ENCODE measurements at places on chromosomes 3 and 15. TPM values are rescaled to one million over a fixed set of nuclear protein-coding genes. Genes with fewer than 3 reads are reported as not detected.

GRCh38 chr3:153442799-153443487, 280.9 kb downstream of the RAP2B start:
- no peak for DNase-seq

GRCh38 chr15:98000249-98001203, 40.0 kb downstream of the ARRDC4 start:
- DNase-seq: no peak

DNA sequence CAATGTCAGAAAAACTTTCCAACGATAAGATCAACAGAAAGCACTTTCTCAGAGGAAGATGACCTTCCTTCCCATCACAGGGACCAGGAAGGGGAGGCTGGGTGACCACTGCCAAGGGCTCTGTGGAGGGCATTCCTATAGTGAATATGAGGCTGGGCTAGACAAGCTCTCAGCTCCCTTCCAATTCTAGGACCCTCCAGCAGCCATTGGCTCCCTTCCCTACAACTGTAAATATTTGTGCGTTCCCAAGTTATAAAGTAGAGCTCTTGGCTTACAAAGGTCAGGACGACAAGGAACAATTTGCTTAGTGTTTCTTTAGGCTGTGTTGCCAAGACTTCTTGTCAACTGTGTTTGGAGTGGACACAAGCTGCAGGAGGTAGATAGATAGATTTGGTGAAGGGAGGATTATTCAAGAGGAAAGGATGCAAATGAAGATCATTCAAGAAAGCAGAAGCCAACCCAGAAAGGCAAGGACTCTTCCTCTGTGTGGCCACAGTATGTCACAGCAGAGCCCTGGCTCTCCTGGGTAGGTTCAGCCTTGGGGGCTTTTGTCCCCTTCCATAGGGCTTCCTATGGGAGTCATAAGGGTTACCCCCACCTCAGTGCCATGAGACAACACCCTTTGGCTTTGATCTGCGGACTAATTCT, 223.6 kb upstream of the TLE3 start:
- no peak for DNase-seq

GRCh38 chr3:177928172-177928873, 607.9 kb upstream of the KCNMB2 start:
- DNase-seq: no peak

- no peak for DNase-seq
Measured at GRCh38 chr3:47324278-47324865, 41.6 kb downstream of the KLHL18 start.

DNA sequence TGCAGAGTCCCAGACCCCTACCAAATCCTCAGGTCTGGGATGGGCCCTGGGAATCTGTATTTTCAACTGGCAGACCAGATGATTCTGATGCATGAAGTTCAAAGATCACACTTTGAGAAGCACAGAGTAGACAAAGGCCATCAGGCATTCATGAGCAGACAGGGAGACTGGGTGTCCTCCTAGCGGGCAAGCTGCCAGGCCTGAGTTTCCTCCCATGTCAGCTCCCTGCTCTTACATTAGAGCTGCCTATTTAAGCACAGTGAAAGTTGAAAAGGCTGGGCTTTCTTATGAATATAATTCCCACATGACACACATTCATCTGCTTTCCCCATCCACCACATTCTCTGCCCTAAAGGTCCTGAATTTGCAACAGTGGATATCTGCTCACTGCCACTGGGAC, 14.0 kb downstream of the CAPN3 start:
- DNase-seq: no peak

DNA sequence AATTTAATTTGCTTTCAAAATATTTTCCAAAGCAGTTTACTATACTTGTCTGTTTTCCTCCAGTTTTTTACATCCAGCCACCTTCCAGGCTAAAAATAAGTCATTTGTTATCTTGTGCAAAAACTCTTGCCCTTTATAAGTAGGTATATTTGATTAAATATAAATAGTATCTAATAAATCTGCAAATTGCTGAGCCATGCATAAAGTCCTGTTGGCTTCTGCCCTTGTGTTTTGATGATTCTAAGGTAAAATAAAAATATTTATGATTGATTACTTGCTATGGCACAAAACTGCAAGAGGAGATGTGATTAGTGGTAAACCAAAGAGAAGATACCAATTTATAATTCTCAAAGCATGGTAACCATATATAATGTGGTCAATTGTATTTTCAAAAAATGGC, 1026.7 kb downstream of the EPHA3 start:
- DNase-seq: no peak

GRCh38 chr3:152970851-152971250, 135.9 kb downstream of the P2RY1 start:
- DNase-seq: no peak

GRCh38 chr3:17544632-17545031, 197.8 kb downstream of the TBC1D5 start:
- no peak for DNase-seq

GRCh38 chr3:79367066-79367465, 400.7 kb downstream of the ROBO1 start:
- DNase-seq: no peak

- DNase-seq: no peak
Measured at GRCh38 chr3:139537795-139538621, 1.5 kb downstream of the RBP1 start.

GRCh38 chr3:151439652-151440125, 21.2 kb downstream of the IGSF10 start:
- DNase-seq: no peak

DNA sequence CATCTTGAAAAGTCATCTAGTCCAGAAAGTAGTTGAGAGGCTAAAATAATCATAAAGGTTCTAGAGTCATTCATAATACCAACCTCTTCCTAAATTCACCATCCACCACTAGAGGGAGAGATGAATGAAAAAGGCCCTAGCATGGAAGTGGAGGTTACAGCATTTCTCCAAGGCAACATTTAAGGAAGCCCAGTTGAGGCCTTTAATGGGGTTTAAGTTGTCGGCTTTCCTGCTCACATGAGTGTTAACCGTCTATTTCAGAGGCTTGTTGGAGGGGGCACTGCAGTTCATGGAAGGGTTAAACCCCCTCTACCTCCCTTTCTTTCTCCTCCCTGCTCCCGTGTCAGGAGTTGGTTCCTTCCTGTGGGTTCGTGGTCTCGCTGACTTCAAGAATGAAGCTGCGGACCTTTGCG, 3.8 kb upstream of the SLCO3A1 start:
- DNase-seq: no peak

DNA sequence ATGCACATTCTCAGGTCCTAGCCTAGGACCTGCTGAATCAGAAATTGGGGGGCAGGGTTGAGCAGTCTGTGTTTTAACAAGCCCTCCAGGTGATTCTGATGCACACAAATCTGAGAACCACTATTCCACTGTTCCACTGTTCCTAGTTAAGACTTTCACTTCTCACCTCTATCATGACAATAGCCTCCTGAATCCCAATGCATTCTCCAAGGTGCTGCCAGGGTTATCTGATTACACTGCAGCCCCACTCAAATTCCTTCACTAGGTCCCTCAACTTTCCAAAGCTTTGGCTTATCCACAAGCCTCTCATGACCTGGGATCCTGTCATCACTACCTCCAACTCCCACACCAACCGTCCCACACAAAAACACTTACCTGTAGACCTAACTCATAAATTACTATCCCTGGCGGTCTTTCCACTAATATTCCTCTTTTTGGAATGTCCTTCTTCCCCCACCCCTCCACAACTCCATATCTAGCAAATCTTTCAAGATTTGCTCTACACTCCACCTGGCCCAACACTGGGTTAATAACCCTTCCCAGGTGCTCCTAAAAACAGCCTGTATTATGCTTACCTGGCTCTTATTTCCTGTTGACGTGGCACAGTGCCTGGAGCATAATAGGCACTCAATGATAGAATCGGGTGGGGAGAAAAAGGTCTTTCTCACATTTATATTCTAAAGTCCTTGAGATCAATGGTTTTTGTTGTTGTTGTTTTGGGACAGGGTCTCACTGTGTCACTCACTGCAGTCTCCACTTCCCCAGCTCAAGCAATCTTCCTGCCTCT, 27.2 kb downstream of the TBL1XR1 start:
- no peak for DNase-seq

GRCh38 chr15:38215707-38216106, 36.9 kb upstream of the SPRED1 start:
- no peak for DNase-seq

GRCh38 chr15:67070892-67071664, 5.7 kb downstream of the SMAD3 start:
- no peak for DNase-seq

DNA sequence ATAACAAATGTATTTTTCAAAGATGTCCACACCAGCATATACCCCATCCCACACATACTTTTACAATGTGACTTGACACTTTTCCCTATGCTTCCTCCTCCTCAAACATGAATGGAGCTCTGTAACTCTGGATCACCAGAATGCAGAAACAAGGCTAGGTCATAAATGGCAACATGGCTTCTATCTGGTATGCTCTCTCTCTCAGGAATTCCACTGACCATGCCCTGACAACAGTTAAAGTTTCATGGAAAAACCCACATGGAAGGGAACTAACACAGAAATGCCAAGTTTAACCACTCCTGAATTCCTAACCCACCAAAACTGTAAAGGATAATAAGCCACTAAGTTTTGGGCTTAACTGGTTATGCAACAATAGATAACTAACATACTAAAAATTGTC, 19.9 kb downstream of the MYO9A start:
- DNase-seq: no peak

DNA sequence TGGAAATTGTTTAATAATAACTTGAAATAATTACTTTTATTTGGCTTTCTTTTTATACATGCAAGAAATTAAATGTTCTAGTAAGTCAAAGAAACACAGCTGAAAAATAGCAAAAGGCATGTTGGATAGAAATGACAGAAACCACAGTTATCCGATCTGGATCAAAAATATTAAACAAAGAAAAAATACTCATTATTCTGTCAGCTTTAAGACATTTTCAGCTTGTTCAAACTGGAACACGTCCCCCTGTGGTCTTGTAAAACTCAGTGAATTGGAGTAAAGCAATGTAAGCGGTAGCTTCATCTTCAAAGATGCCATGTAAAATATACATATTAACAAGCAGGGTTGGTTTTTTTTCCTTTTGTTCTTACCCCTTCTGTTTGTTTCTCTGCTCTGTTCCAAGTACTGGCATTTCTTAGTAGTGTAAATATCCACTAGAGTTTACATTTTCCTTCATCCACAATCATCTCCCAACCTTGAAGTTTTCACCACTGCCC, 223.4 kb downstream of the IGSF11 start:
- DNase-seq: no peak

GRCh38 chr3:69944931-69945493, 54.5 kb upstream of the SAMMSON start:
- no peak for DNase-seq

DNA sequence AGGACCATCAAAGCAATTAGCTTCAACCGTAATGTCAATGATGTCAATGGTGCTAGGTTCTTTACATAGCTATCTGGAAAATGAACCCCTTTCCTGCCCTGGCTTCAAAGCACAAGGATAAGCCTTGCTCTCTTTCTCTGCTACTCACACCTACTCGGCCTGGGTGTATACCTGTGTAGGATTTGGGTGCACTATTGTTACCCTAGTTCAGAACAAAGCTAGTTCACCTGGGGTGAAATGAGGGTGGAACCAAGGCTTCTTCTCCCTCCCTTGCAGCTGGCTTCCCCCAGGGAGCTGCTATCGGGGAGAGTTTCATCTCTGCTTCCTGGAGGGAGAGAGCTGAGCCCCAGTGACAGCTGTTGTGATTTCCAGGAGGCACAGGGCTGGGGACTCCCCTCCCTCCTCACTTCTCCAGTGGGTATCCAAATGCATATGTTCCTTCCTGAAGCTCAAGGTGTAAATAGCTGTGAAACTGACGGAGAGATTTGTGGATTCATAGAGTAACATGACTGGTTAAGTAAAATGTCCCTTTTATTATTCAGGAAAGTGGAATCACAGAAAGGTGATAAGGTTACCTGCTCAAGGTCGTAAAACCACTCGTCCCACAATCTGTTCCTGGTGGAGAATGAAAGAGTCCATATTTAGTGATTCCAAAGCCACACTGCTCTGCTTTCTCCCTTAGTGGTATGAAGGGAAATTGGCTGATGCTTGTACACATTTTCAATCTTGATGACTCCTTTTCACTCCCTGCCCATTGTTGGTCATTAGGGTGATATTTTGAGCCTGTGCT, 11.8 kb upstream of the C3orf70 start:
- no peak for DNase-seq

DNA sequence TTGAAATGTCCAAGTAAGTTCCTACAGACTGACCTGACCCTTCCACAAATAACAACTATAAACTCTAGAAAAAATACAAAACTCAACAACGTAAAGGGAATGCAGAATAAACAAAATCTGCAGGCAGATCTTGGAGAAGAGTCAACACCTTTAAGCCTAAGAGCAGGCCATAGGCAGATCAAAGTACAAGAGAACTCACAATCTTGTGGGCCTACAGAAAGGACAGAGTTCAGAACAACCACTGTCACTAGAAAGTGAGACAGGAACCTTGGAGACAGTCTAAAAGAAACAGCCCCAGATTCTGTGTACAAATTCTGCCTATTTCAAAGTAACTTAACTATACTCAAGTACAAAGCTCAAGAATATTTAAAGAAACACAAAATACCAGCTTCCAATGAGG, 31.0 kb downstream of the NEK4 start:
- no peak for DNase-seq

DNA sequence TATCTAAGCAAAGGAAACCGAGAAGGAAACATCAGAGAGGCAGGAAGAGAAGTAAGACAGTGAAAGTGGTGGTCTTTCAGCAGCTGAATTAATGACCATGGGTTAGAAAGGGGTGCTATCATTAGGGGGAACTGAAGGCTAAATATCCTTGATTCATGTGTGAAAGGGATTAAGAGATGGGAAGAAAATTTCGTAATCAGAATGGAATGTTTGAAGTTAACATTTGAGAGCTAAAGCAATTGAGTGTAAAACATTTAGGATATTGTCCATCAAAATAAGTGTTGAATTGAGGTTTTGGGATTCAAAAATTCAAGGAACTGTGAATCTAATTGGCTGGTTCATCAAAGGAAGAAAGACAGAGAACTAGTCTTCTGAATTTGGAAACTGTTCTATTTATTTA, 4.1 kb upstream of the ECT2 start:
- no peak for DNase-seq

DNA sequence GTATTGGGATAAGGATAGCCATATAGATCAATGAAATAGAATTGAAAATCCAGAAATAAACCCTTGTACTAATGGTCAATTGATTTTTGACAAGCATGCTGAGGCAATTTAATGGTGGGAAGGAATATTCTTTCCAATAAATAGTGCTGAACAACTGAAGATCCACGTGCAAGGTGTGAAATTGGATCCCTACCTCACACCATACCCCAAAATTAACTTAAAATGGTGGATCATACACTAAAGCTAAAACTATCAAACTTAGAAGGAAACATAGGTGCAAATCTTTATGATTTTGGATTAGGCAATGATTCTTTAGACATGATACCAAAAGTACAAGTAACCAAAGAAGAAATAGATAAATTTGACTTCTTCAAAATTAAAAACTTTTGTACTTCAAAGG, 22.1 kb upstream of the SYNM start:
- no peak for DNase-seq

GRCh38 chr15:77944002-77944867, 133.3 kb downstream of the TBC1D2B start:
- DNase-seq: peak; percentile 78

EIF3J gene
- 32.2 TPM for total RNA-seq

IMPG2 gene
- 0.81 TPM for total RNA-seq

ROBO1 gene
- total RNA-seq: 24.4 TPM

ATP8B4 gene
- 16.8 TPM for total RNA-seq

MCTP2 gene
- 15.7 TPM for total RNA-seq

TLR9 gene
- not detected for total RNA-seq

GP9 gene
- total RNA-seq: not detected

GOLGA6L4 gene
- 22.2 TPM for total RNA-seq

IL5RA gene
- not detected for total RNA-seq

ZNF502 gene
- 3.7 TPM for total RNA-seq

CCR8 gene
- total RNA-seq: not detected

BOC gene
- total RNA-seq: 23.4 TPM

FOXL2 gene
- not detected for total RNA-seq

MAGEL2 gene
- total RNA-seq: not detected

CAND2 gene
- 44.6 TPM for total RNA-seq
